Activated CD4-positive, alpha-beta memory T cell treated with anti-CD3 and anti-CD28 coated beads, Interleukin-2, amount 10 ng/mL, durations not matched to agents 7 days and 5 days (primary cell): ENCODE measurements at places on chromosomes 11 and 22.

GRCh38 chr22:32552521-32552920 lies 77.9 kb downstream of the FBXO7 start:
- DNase-seq: no peak
- H3K4me1 ChIP-seq: no peaks in the 10 kb centered on the region
- H3K27me3 ChIP-seq: peaks cover 2% of the 10 kb centered on the region
- no peak overlapping the region for H3K4me3 ChIP-seq
- H3K27ac ChIP-seq: no peak overlapping the region

DNA sequence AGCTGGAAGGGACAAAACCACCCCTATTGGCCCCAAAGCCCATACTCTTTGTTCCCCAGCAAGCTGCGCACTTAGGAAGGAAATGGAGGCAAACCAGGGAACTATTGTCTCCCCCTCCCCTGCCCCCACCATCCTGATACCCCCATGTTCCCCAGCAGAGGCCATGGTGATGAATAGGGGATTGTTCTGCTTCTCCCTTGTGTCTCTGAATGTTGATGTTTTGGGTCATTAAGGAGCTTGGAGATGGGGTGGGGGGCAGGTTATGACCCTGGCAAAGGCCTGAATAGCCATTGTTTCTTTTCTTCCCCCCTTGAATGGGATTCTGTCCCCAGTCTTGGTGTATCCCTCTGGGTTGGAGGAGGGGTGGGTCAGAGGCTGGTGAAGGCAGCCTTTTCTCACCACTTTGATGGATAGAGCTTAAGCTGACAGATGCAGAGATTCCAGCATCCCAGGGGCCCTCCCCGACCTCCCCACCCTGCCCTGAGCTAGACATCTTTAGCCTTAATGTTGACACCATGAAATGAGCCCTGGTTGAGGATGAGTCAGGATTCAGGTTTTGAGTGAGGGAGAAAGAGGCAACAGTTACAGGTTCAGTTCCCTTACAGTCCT lies 8.3 kb downstream of the DTX4 start:
- no peak overlapping the region for H3K27ac ChIP-seq
- H3K36me3 ChIP-seq: no peaks in the 10 kb centered on the region
- H3K27me3 ChIP-seq: peaks cover 14% of the 10 kb centered on the region
- no peaks in the 10 kb centered on the region for H3K4me1 ChIP-seq
- no peak for DNase-seq
- H3K4me3 ChIP-seq: no peak overlapping the region

GRCh38 chr22:19022755-19023154 lies 86.7 kb upstream of the PRODH start:
- H3K36me3 ChIP-seq: no peaks in the 10 kb centered on the region
- no peak for DNase-seq
- no peak overlapping the region for H3K4me3 ChIP-seq
- H3K27ac ChIP-seq: no peak overlapping the region

GRCh38 chr22:40707154-40707553 lies 27.9 kb downstream of the MCHR1 start:
- H3K4me3 ChIP-seq: no peak overlapping the region
- DNase-seq: no peak
- no peak overlapping the region for H3K27ac ChIP-seq
- H3K4me1 ChIP-seq: peaks cover 21% of the 10 kb centered on the region
- H3K27me3 ChIP-seq: peaks cover 4% of the 10 kb centered on the region

DNA sequence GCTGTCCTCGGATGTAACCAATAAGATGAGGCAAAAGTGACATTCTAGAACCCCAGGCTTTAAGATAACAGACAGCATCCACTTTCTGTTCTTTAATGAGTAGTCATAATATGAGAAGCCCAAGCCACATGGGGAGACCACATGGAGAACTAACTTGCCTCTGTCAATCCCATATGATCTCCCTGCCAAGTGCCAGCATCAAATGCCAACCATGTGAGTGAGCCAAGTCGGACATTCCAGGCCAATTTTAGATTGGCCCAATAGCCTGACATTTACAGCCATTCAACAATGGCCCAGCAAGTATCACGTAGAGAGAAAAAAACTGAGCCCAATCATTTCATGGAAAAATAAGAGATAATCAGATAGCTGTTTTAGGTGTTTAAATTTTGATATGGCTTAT lies 2048.3 kb upstream of the RAG2 start:
- H3K27me3 ChIP-seq: no peaks in the 10 kb centered on the region
- no peak for DNase-seq
- no peaks in the 10 kb centered on the region for H3K4me1 ChIP-seq

GRCh38 chr11:33451364-33451763 lies 194.2 kb downstream of the HIPK3 start:
- no peaks in the 10 kb centered on the region for H3K4me1 ChIP-seq
- H3K36me3 ChIP-seq: no peaks in the 10 kb centered on the region
- peaks cover 20% of the 10 kb centered on the region for H3K27me3 ChIP-seq
- no peak for DNase-seq

- no peak overlapping the region for H3K4me3 ChIP-seq
- no peak overlapping the region for H3K27ac ChIP-seq
- no peaks in the 10 kb centered on the region for H3K4me1 ChIP-seq
- no peak for DNase-seq
Measured at GRCh38 chr22:32887324-32887980, 85.9 kb downstream of the TIMP3 start.

GRCh38 chr11:134939905-134940304 lies 527.9 kb upstream of the B3GAT1 start:
- no peaks in the 10 kb centered on the region for H3K4me1 ChIP-seq
- no peaks in the 10 kb centered on the region for H3K27me3 ChIP-seq
- no peaks in the 10 kb centered on the region for H3K36me3 ChIP-seq
- no peak overlapping the region for H3K4me3 ChIP-seq

GRCh38 chr11:116730241-116730561 lies 42.6 kb downstream of the BUD13 start:
- no peak overlapping the region for H3K27ac ChIP-seq
- H3K27me3 ChIP-seq: no peaks in the 10 kb centered on the region
- peaks cover 6% of the 10 kb centered on the region for H3K4me1 ChIP-seq
- no peaks in the 10 kb centered on the region for H3K36me3 ChIP-seq

DNA sequence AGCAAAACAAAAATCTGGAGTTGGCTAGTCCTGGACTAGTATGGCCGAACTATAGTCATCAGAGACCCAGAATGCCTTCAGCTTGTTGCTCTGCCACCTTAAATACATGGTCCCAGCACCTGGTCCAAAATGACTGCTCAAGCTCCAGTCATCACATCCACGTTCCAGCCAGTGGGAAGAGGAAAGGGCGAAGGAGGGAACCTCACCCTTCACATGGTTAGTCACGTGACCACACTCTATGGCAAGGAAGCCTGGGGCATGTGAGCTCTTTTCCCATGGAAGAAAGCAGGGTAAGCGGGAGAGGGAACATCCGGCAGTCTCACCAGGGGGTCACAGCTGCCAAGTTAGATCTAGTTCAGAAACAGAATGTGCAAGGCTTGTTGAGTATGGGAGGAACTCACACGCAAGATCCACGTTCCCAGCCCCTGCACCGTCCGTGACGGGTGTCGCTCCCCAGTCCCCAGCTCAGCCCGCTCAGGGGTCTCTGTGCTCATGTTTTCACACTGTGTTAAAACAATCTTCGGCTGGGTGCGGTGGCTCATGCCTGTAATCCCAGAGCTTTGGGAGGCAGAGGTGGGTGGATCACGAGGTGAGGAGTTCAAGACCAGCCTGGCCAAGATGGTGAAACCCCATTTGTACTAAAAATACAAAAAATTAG lies 1.9 kb upstream of the ANO9 start:
- DNase-seq: no peak
- peaks cover 26% of the 10 kb centered on the region for H3K4me1 ChIP-seq
- no peaks in the 10 kb centered on the region for H3K36me3 ChIP-seq
- H3K27ac ChIP-seq: no peak overlapping the region
- H3K4me3 ChIP-seq: no peak overlapping the region

DNA sequence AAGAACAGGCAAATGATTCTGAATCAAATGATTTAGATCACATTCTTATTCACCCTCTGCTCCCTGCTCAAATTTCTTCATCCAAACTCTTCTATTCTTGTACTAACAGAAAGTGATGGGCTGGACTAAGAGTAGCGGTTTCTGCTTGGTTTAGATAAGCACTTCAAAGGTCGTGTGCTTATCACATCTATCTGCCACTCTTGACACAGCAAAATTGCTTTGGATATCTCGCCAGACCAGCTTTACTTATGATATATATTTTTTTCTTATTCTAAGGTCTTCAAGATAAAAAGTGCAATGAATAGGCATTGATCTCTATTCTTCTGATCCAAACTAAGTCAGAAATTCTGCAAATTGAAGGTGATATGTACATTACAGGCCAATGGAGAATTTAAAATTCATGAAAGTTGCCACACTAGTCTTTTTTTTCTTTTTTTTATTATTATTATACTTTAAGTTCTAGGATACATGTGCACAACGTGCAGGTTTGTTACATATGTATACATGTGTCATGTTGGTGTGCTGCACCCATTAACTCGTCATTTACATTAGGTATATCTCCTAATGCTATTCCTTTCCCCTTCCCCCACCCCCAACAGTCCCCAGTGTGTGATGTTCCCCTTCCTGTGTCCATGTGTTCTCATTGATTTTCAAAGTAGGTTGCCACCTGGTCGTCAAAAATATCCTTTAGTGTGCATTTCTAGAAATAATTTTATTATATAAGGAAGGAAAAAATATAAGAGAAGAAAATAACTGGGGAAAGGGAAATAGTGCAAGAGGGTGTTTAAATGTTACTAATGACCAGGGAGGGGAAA lies 1941.0 kb upstream of the RAG2 start:
- no peaks in the 10 kb centered on the region for H3K36me3 ChIP-seq
- no peaks in the 10 kb centered on the region for H3K4me1 ChIP-seq
- H3K27me3 ChIP-seq: no peaks in the 10 kb centered on the region

GRCh38 chr11:10459029-10459970 lies 4.2 kb downstream of the AMPD3 start:
- peak overlapping the region; percentile 98 for H3K27ac ChIP-seq
- H3K36me3 ChIP-seq: peaks cover 49% of the 10 kb centered on the region
- H3K4me1 ChIP-seq: peaks cover 59% of the 10 kb centered on the region
- H3K4me3 ChIP-seq: peak overlapping the region; percentile 79

DNA sequence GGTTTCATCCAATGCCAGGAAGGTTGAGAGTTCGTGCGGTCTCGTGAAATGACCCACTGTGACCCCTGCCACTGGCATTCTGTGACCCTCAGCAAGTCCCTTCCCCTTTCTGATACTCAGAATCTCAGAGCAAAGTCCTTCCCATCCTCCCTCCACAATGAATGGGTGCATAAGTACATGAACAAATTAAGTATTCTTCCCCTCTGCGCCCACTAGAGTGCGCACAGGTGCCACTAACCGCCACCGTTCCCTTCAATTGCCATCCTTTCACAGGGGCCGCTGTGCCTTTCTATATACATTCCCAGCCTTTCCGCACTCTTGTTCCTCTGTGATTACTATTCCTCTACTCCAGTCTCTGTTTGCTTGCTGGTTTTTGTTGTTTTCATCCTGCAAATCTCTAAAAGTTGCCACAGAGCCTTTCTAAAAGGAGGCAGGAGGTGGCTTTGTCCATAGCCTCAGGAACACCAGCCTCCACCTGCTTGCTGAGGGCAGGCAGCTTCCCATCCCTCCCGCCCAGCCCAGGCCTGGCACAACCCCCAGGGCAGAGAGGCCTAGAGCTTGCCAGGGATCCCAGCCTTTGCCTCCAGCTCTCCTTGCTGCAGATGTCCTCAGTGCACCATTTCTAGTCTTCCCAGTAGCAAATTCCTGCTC lies 6.7 kb upstream of the AP1B1 start:
- peaks cover 6% of the 10 kb centered on the region for H3K4me1 ChIP-seq
- H3K27ac ChIP-seq: no peak overlapping the region
- H3K4me3 ChIP-seq: no peak overlapping the region
- H3K36me3 ChIP-seq: no peaks in the 10 kb centered on the region

DNA sequence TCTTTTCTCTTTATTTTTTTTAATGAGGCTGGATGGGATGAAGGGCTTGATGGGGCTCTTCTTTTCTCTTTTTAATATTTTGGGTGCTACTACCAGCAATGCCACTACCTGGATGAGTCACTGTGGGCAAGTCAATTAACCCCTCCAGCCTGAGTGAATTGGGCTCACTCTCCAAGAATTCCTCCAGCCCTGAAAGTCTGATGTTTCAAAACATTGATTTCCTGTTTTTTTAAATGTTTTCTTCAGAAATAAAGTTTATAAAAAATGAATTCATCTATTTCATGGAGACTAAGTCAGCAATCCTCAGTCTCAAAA lies 812 bp upstream of the OR5A2 start:
- peaks cover 10% of the 10 kb centered on the region for H3K27me3 ChIP-seq
- DNase-seq: no peak
- no peaks in the 10 kb centered on the region for H3K36me3 ChIP-seq
- no peak overlapping the region for H3K27ac ChIP-seq

DNA sequence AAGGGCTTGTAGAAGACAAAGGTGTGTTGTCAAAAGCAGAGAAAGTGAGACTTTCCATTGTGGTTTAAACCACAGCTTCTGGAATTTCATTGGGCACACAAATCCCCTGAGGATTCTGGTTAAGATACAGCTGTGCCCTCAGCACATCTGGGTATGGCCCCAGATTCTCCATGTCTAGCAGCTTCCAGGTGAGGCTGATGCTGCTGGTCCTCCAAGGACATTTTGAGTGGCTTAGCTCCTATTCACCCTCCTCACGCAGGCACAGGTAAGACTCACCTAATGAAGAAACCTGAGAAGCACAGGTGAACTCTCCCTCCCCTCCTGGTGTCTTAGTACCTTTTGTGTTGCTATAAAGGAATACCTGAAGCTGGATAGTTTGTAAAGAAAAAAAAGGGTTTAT lies 88.9 kb upstream of the IGLL5 start:
- no peak for DNase-seq
- H3K4me3 ChIP-seq: no peak overlapping the region
- H3K27me3 ChIP-seq: peaks cover 10% of the 10 kb centered on the region
- H3K4me1 ChIP-seq: peaks cover 1% of the 10 kb centered on the region
